Stimulated activated CD8-positive, alpha-beta memory T cell treated with anti-CD3 and anti-CD28 coated beads, Interleukin-4, amount 100 ng/mL, for 24 hours (primary cell): ENCODE measurements at places on chromosomes 2 and 18.

DNA sequence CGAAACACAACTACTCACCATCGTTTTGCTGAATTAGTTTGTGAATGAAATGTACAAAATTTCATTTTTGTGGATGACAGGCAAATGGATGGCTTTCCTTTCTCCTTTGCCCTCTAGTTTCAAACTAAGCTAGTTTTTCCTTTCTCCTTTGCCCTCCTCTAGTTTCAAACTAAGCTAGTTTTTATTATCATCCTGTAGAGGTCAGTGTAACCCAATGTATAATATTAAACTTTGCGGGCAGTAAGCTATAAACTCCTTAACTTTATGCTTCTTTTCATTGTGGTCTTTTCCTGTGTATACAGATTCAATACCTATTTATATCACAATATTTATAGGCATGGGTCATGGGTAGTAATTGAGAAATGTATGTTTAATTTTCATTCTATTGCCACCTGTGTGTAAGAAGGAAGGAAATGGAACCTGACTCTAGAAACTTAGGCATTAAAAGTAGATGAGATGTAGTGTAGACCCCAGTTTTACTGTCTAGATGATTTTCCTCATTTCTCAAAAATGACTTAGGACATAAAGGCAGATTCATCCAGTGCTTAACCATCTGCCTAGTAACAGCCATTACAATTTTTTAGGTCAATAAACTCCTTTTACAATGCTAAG is 58.1 kb downstream of the MAP3K19 start:
- no peak for DNase-seq

DNA sequence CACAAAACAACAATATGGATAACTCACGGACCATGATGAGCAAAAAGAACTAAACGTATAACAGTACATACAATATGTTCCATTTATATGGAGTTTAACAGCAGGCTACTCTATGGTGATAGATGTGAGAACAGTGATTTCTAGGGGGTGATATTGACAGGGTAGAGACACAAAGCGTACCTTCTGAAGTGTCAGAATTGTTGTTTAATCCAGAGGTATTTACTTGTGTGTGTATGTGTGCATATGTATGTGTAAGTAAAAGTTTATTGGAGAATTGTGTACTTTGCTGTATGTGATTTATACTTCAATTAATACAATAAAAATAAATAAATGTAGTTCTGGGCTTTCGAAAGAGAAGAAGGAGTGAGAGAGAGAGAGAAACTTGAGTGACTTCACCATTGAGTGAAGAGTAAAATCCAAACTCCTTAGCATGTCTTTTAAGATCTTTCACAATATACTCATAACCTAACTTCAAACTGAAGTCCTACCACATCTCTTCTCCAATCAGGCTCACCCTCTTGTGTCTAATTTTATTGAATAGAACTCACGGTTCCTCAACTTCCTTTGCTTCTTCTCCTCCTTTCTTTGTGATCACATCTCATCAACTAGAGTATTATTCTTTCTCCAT is 126.0 kb upstream of the KLF7 start:
- no peak for DNase-seq

- no peak for DNase-seq
Measured at GRCh38 chr2:50260886-50261285, 771.0 kb downstream of the NRXN1 start.

GRCh38 chr2:162091325-162092007 is 17.5 kb upstream of the DPP4 start:
- no peak for DNase-seq

- no peak for DNase-seq
Measured at GRCh38 chr2:138503087-138503442, 1.5 kb downstream of the SPOPL start.

DNA sequence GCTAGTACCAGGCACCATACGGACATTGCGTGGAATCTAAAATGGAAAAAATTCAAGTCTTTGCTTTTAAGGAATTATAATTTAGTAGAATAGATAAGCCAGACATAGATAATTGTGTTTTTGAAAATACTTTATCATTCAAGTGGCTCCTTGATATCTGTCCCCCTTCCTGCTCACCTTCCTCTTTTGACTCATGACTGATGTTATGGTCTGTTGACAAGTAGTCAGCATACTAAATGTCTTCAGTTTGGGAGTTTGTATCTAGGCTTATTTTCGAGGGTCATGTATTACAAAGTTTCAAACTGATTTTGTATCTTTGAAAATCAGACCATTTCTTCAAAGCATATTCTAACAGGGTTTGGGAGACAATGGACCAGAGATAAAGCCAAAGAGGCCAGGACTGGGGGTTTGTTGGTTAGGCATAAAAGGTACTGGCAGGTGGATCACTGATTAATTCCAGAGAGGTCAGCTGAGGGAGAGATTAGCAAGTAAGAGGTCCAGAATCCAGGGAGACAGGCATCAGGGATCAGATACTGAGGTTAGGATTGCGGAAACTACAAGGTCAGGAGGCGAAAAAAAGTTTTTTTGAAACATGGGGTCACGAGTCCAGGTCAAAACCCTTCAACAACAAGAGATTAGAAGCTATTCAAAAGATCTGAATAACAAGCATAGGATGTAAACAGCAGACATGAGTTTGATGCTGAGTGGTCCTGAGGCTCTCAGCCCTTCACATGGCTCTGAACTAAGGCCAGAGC is 31.5 kb upstream of the KLHL14 start:
- no peak for DNase-seq

- peak; percentile 15 for DNase-seq
Measured at GRCh38 chr2:10447300-10447894, 730 bp downstream of the ODC1 start.

DNA sequence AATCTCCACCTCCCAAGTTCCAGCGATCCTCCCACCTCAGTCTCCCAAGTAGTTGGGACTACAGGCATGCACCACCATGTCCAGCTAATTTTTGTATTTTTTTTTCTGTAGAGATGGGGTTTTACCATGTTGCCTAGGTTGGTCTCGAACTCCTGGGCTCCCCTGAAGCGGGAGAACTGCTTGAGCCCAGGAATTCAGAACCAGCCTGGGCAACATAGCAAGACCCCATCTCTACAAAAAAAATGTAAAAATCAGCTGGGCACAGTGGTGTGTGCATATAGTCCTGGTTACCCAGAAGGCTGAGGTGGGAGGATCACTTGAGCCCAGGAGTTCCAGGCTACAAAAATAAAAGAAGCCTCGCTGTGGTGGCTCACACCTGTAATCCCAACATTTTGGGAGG is 12.0 kb upstream of the ZNF532 start:
- DNase-seq: no peak

GRCh38 chr2:203783496-203784203 is 77.2 kb downstream of the CD28 start:
- DNase-seq: no peak

GRCh38 chr18:4806331-4806730 is 351.2 kb upstream of the DLGAP1 start:
- no peak for DNase-seq
